ENCODE measurements at places on chromosomes 1 and 21.

DNA sequence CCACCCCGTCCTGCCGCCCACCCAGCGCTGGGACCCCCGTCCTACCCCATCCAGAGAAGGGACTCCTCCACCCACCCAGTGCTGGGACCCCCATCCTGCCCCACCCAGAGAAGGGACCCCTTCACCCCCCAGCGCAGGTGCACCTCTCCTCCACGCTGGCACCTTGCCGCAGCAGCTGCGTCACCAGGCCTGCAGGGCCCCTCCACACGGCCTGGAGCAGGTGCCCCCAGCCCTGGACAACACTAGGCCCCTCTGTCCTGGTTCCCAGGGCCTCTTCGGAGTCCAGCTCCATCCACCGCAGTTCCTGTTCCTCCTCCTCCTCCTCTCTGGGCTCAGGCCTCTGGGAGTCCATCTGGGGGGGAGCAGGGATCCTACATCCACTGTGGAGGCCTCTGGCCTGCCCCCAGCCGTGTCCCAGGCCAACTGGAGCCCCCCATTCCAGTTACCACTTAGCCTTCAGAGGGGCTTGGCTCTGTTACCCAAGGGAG lies 378 bp downstream of the ANKRD65 start:
- no peak for DNase-seq

DNA sequence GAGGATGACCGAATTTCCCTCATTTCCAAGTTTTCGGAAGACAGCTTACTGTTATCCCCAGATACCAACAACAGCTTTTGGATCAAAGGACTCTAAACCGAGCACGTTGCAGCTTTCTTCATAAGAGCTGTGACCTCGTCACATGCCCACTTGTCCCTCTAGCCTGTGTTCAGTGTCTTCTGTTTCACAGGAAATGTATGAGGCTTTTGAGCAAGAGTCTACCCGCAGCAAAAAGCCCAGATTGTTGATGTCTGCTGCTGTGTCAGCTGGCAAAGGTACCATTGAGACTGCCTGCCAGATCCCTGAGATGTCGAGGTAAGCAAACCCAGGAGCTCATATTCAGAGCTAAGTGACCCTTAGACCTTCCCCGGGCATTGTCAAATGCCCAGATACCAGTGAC lies 24.1 kb downstream of the CHI3L2 start:
- DNase-seq, result no peak

GRCh38 chr21:33949516-33950430 lies 34.2 kb upstream of the ATP5PO start:
- DNase-seq, result no peak

DNA sequence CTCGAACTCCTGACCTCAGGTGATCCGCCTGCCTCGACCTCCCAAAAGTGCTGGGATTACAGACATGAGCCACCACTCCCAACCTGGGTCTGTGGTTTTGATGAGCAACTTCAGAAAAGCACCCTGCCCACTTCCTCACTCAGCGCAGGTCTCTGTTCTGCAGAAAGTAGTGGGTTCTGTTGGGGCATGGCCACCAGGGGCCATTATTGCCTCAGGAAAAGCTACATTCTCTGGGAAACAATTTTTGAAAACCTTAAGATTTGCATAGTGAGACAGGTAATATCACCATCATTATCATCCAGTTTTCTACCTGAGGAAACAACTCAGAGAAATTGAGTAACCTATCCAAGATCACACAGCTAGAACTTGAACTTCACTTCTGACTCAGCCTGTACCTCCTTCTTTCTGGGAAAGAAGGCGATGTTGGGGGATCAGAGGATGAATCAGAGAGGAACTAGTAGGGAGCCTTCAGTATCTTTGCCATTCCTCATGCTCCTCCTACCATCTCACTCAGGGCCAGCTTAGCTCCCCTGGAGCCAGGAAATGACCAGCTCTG lies 7.1 kb upstream of the NES start:
- no peak for DNase-seq

DNA sequence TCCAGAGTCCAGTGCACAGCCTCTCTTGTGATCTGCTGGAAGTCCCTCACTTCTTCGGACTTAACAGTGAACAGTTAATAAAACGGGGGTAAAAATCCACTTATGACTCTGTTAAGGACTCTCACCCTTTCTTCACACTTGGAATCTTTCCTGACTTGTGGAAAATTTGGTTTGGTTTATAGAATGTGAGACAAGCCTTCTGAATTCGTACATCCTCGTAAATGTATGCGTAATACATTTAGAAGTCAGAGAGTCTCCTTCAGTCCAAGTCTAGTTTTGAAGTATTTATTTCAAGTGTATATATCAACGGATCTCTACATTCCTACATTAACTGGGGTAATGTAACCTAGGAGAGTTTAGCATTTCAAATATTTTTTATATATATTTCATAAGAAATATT lies 270.4 kb downstream of the KCNJ6 start:
- no peak for DNase-seq

DNA sequence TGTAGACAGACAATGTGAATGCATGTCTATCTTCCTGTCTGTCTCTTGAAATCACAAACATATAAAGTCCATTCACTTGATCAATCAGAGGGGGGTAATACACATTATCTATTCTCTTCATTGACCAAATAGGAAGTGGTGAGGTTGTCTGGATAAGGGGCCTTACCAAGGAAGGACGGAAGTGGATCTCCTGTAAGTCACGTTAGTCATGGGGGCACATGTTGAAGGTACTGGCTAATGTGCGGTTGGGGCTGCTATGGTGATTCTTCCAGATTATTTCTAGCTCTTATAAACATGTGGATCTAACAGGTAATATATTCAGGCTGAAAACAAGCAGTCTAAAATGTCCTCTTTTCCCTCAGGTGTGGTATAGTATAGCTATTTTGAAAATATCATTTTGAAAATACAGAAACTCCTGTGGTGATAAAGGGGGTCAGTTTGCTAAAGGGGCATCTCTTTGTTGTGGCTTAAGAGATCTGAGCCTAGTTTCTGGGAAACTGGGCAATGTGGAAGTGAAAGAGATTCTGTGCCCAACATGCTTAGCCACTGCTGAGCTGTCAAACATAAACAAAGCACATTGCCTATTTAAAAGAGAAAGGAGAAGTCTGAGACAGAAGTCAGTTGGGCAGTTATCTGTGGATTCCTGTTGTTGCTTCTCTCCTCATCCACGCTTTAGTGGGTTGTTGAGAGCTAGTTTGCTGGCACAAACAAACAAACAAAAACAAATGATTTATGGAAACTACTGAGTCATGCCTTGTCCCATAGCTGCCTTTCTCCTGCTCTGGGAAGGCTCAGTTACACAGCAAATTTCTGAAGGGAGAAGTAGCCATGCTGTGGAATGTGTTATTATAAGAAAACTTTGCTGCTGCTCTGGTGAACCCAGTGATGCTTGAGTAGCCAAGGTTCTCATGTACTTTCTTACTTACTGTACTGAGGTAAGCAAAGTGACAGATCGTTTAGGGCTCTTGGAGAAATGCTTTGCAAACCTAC lies 166.9 kb downstream of the HLX start:
- no peak for DNase-seq

DNA sequence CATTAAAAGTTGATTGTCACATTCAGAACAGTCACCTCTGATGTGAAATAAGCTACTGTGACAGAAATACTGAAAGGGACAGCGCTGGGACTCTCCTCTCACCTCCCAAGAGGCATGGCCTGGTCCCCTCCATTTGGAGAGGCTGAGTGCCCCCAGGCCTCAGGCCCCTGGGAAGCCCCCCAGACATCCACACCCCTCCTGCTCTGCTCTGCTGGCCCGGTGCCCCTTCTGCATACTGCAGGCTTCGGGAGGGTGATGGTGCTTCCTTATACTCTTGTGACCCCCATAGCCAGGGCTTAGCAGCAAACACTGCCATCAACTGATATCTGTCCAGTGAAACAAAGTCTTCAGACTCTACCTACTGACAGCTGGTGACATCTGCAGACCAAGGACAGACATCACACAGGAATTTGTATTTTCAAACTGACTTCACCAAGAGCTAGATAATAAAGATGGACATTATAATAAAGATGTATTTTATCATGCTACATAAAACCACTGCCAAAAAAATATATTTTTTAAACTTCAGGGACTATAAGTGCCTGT lies 36.9 kb downstream of the C2CD2 start:
- no peak for DNase-seq

GRCh38 chr1:45393718-45394302 lies 53.6 kb upstream of the MUTYH start:
- no peak for DNase-seq

GRCh38 chr1:248823517-248824001 lies 2.2 kb downstream of the SH3BP5L start:
- no peak for DNase-seq

GRCh38 chr21:42564561-42564971 lies 50.9 kb downstream of the SLC37A1 start:
- DNase-seq, result no peak

- no peak for DNase-seq
Observed at GRCh38 chr1:235735621-235736020, 86.0 kb upstream of the GNG4 start.

DNA sequence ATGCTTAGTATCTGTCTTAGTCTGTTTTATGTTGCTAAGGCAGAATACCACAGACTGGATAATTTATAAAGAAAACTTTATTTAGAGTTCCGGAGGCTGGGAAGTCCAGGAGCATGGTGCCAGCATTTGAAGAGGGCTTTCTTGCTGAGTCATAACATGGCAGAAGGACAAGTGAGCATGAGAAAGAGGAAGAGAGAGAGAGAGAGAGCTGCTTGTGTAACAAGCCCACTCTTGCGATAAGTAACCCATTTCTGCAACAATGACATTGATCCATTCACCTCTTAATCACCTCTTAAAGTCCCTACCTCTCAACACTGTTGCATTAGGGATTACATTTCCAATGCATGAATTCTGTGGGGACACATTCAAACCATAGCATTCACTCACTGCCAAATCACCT lies 11.7 kb upstream of the MYOCOS start:
- DNase-seq, result no peak

- no peak for DNase-seq
Observed at GRCh38 chr1:19720973-19721372, 56.3 kb downstream of the HTR6 start.

- no peak for DNase-seq
Observed at GRCh38 chr1:178470411-178470960, 26.3 kb downstream of the CLEC20A start.

DNA sequence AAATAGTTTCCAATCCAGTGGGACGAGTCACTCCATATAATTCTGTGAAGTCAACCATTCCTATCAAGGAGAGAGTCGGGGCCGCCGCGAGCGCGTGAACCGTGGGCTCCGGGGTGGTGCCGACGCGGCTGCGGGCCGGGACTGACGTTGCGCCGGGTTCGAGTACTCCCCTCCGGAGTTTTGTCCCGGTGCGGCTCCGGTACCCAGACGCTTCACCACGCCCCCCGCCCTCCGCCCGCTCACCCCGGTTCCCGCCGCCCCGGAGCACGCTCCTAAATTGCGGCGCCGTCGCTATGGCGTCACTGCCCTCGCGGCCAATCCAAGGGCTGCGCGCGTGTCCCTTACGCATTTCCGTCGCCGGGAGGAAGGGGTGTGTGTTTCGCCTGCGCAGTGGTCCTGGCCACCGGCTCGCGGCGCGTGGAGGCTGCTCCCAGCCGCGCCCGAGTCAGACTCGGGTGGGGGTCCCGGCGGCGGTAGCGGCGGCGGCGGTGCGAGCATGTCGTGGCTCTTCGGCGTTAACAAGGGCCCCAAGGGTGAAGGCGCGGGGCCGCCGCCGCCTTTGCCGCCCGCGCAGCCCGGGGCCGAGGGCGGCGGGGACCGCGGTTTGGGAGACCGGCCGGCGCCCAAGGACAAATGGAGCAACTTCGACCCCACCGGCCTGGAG lies at the start of gene ATAD3B:
ATAD3B (plus strand) TSS at position 377 of the 664 bp plus-strand sequence; CDS start at position 497, 120 bp downstream.
- peak; percentile 93 for DNase-seq

- DNase-seq, result peak; percentile 34
Observed at GRCh38 chr21:41167348-41168342, at the start of gene BACE2. TSS of gene BACE2 (plus strand) at chr21:41168160. CDS start at chr21:41168264, 104 bp downstream.

- no peak for DNase-seq
Observed at GRCh38 chr1:12177156-12177998, 10.6 kb downstream of the TNFRSF1B start.

DNA sequence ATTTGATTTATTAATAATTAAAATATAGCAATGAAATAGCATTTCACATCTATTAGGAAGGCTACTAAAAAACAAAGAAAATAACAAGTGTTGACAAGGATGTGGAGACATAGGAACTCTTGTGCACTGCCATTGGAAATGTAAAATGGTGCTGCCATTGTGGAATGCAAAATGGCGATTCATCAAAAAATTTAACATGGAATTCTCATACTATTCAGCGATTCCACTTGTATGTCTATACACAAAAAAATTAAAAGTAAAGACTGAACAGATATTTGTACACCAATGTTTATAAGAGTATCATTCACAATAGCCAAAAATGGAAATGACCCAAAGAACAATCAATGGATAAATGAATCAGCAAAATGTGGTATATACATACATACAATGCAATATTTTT lies 101.3 kb upstream of the S1PR1 start:
- DNase-seq, result no peak

DNA sequence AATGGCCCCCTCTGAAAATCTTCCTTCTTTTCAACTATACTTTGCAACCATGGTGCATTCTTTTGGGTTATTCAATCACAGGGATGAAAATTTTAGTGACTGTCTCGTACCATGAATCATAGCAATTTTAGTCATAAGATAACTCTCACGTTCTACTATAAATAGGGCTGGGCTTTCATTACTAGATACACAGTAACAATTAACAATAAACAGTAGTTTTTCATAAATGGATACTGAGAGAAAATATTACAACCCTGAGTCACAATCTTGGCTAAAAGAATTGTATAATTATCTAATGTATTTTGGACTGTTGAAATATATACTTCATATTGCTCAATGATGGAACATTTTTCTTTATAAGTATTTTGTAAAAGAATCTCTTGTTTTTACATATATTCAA lies 96.1 kb downstream of the TEX35 start:
- no peak for DNase-seq

- DNase-seq, result no peak
Observed at GRCh38 chr21:27190601-27191000, 223.7 kb upstream of the ADAMTS5 start.

DNA sequence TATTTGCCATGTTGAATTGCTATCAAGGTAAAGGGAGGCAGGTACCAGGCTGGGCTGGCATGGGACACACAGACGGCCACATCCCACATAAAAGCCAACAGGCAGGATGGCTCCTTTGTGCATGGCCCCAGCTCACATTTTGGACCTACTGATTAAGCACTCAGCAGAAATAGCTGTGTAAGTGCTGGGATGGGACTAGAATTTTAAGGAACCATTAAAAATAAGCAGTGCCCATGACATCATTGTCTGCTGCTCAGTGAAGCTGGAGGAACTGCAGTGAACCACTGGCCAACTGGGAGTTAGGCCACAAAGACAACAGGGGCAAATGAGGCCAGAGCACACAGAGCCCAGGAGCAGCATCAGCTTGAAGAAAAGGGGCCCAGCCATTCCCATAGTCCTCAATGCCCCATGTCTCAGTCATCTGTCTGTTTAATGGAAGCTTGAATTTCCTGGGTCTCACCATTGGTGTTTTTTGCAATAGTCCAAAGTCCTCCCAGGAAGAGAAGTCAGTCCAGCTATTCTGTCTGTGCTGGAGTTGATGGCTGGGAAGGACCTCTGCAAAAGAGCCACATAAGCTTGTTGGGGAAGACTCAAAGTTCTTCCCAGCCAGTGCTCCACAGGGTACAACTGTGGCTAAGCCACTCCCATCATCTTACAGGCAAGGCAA lies 45.3 kb upstream of the TNR start:
- no peak for DNase-seq

All from hypothalamus (tissue), 51 donors.